ENCODE measurements at places on chromosomes 16 and 17. TPM values are rescaled to one million over a fixed set of nuclear protein-coding genes. Genes with fewer than 3 reads are reported as not detected.

DNA sequence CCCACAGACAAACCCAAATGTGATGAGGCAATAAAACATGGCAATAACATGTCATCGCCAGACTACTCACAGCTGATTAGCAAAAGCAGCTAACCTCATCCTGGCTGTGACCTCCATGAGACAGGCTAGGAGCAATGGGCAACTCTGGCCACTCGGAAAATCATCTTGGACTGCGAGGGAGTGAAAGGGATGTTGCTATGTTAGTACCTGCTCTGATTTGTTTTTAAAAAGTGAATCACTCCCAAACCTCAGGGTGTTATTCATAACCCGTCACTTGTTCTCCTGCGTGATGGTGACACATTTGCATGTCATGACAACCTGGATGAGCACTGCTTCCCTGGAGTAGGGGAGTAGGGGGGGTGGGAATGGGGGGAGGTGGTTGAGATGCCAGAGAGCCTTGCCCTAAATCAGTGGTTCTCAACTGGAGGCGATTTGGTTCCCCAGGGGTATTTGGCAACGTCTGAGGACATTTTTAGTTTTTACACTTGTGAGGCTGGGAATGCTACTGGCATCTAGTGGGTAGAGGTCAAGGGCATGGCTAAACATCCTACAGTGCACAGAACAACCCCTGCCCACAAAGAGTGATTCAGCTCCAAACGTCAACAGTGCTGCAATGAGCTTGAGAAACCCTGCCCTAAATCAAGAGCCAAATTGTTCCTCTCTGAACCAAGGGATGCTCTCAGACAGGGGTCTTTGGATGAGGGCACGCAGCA is 241.7 kb downstream of the SOX9 start:
- no peak for DNase-seq

GRCh38 chr16:886084-886543 is 84.7 kb downstream of the LMF1 start:
- no peak for DNase-seq

DNA sequence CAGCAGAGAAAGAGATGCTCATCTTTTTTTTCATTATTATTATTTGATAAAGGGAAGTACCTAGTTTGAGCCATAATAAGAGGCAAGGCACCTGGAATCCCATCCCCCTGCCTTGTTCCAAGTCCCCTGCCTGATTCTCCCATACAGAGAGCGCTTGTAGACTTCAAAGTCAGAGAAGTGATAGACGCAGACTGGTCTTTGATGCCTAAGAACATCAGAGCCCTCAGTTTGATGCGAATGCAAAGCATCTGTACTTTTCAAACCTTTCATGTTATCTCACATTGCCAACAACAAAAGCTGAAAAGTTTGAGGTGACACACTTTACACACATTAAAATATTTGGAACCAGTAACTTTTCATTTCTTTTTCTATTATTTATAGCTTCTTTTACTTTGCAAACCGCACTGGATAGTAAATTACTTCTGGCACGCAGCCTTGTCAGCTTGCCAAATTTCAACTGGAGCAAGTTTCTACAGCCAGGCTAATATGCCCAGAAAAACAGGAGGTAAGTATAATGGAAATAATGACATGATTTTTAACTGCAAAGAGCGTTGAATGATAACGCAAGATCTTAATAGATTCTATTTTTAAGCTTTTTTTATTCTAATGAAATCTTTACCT is 5.9 kb upstream of the UTP6 start:
- no peak for DNase-seq

GRCh38 chr17:50955667-50956120 is 89.5 kb upstream of the TOB1 start:
- DNase-seq, result no peak

DNA sequence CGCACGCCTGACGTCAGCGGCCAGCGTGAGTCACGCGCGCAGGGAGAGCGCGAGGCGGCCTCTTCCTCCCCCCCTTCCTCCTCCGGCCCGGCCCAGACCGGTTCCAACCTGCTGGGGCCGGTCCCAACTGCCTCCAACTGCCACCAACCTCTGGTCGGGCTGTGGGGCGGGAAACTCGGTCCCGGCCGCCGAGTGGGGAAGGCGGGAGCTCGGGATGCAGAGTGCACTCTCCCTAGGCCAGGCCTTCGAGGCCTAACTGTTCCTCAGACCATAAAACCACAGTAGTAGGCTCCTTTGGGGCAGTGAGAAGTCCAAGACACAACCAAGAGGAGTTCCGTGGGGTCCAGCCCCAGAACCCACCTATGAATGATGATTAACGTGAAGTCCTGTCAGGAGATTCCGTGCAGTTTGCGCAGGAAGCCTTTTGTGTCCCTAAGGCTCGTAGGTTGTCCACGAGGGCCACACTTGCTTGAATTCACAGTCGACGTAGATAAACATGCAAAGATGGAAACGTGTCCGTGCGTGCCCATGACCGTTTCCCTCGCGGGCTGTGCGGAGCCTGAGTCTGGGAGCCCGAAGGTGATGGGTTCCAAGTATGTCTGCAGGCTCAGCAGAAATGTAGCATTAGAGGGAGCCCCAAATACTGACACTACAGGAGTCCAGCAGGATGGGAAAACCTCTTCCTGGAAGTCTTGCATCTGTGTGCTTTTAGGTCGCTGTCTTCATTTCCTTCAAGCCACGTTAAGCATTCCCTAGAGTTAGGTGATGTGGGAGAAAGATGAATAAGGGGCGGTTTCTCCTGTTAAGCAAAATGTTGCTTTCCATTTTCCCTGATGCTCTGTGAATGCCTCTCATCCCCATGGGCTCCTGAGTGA is 647 bp downstream of the UNK start:
- no peak for DNase-seq

GRCh38 chr16:25034911-25035310 is 19.7 kb upstream of the ARHGAP17 start:
- DNase-seq, result no peak

GRCh38 chr17:3033741-3034577 is 29.4 kb downstream of the OR1D5 start:
- no peak for DNase-seq

- DNase-seq, result peak; percentile 82
These were observed 34.1 kb downstream of the IL21R start for GRCh38 chr16:27436065-27436464.

DNA sequence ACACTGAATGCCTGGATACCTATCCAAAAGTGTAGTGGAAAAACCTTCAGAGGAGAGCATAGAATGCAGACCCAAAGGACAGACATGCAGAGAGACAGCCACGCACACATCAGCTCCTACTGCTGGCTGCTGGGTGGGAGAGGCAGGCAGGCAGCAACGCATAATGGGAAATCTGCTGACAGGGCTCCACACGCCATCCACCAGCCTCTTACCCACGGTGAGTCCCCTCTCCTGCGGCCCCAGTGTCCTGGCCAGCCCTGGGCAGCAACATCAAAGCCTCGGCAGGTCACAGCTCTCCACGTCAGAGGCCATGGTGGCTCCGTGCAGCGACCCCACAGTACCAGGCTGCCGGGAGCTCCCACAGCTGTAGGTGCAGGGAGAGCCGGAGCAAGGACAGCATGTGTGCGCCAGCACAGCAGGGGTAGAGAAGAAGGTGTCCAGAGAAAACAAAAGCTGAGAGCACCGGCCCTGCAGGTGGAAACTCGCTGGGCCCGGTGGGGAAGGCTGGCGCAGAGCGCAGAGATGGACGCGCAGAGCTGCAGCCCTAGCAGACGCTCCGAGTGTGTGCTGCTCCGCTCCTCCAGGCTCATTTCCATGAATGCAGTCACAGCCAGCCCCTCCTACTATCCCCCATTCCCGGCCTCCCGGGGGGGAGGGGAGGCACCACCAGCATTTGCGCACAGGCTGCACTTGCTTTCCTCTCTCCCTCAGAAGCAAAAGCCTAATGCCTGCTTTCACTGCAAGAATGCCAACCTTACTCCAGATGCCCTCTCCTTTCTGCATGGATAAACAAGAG is 58.9 kb downstream of the CYTH1 start:
- DNase-seq, result no peak

DNA sequence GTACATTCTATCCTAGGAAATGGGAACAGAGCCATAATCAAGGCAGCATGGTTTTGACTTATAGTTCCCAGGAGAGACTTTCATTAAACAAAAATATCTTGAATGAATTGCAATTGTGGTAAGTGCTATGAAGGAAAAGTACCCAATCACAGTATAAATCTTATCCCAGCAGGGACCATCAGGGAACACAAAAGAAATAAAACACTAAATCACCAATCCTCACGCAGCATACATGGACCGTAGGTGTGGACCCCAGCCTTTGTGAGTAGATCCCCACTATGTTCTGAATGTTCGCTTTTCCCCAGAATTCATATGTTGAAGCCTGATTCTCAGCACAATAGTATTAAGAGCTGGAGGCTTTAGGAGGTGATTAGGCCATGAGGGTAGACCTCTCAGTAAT is 925.0 kb upstream of the RBFOX1 start:
- DNase-seq, result no peak

GRCh38 chr17:74016461-74016860 is 187.0 kb upstream of the RPL38 start:
- DNase-seq, result no peak

DNA sequence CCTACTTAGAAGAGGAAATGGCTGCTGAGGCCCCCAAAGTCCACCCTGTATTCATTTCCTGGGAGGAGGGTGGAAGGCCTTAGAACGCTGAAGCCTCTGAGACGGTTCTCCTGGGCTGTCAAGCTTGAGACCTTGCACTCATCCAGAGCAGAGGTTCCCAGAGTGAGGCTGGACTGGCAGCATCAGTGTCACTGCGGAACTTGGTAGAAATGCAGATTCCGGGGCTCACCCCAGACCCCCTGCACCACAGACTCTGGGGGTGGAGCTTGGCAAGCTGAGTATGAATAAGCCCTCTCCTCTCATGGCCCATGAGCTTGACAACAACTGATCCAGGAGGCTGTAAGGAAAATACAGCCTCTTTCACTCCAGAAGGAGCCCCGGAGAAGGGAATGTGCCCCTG is 218.3 kb downstream of the IRF8 start:
- DNase-seq, result no peak

- DNase-seq, result no peak
These were observed 57.6 kb downstream of the CDRT4 start for GRCh38 chr17:15409721-15410250.

- peak; percentile 74 for DNase-seq
These were observed 185.2 kb downstream of the CPPED1 start for GRCh38 chr16:12618515-12618914.

GRCh38 chr16:72001180-72001874 is 1.1 kb upstream of the PKD1L3 start:
- DNase-seq, result no peak

GRCh38 chr17:30332057-30332542 is 1.8 kb downstream of the TMIGD1 start:
- no peak for DNase-seq

GRCh38 chr16:77759821-77760220 is 28.5 kb upstream of the VAT1L start:
- no peak for DNase-seq

GRCh38 chr17:55563363-55563762 is 52.1 kb upstream of the SMIM36 start:
- DNase-seq, result no peak

DNA sequence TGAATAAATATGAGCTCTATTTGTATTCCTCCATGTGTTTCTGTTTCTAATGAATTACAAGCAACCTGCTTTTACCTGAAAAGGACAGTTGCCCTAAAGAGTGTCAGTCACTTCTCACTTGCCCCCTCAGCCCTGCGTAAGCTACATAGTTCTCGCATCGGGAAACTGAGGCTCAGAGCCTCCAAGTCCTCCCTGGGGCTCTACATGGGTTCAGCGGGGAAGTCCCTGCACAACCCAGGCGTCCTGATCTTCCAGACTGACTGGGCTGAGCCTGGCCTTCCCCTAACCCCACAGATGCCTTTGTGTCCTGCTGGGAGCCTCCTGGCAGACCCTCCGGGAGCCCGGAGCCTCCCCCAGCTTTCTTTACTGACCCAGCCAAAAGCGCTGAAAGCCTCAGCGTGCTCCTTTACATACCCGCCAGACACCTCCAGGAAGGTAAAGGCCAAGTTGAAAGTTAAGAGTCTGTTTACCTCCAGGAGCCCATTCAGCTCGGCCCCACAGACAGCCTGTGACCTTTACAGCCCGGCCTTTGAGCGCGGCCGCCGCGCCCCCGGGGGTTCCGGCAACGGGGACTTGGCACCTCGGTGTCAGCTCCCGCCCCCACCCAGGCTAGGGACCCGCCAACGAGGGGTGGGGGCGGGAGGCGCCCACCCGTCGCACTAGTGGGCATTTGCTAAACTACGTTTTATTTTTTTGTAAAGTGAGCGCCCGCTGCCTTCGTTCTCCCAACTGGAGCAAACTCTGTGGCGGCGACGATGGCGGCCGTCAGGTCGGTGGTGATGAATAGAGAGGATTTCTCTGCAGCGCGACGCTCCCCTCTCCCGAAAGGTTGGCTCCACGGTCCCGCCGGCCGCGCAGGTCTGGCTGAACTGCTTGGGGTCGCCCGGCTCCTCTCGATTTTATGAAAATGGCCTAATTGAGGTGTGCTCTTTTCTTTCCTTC is 4.4 kb upstream of the HOXB13 start:
- no peak for DNase-seq

DNA sequence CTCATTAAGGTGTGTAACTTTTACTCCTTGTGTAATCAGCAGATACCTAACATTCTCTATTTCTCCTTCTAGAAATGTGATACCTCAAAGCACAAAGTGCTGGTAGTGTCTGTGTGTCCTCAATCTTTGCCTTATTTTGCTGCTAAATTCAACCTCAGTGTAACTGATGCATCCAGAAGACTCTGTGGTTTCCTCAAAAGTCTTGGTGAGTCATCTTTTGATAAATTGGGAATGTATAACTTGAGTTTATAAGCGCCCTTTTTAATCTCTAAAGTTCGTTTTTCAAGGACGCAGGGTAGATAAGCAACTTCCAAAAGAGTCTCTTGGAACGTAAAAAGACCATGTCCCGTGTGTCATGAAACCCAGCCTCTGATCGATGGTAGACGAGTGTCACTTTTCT is 10.2 kb downstream of the NARF start:
- no peak for DNase-seq

- DNase-seq, result no peak
These were observed 39.4 kb upstream of the CDH5 start for GRCh38 chr16:66326991-66327513.

GRCh38 chr16:14303639-14304394 is 232.7 kb downstream of the MRTFB start:
- no peak for DNase-seq

GRCh38 chr17:61488878-61489718 is 36.9 kb downstream of the TBX4 start:
- no peak for DNase-seq

Gene CEMP1
- not detected for total RNA-seq

Gene OTOP2
- total RNA-seq, result not detected

Gene EVPLL
- not detected for total RNA-seq

Gene CCL3
- total RNA-seq, result not detected

Gene DYNLRB2
- total RNA-seq, result not detected

Gene KRTAP4-5
- total RNA-seq, result not detected

Gene CCDC78
- total RNA-seq, result 0.33 TPM

Gene RPS15A
- 356 TPM for total RNA-seq

Gene CCL7
- not detected for total RNA-seq

Gene CDH1
- 0.69 TPM for total RNA-seq

Gene KRT25
- not detected for total RNA-seq

Gene MYH8
- total RNA-seq, result not detected

Gene CHST4
- 0.63 TPM for total RNA-seq

Gene KRTAP9-4
- not detected for total RNA-seq

Gene NHLRC4
- 1.7 TPM for total RNA-seq

Gene MYH2
- total RNA-seq, result 0.34 TPM

Gene HES7
- total RNA-seq, result not detected

Gene TMEM100
- total RNA-seq, result 9.4 TPM

Gene CA4
- total RNA-seq, result 2.1 TPM

Data from esophagus muscularis mucosa (tissue), 4 donors.